ENCODE measurements at places on chromosomes 2 and 18.

- no peak for DNase-seq
Observed at GRCh38 chr2:143691121-143691520, 561.9 kb downstream of the ARHGAP15 start.

DNA sequence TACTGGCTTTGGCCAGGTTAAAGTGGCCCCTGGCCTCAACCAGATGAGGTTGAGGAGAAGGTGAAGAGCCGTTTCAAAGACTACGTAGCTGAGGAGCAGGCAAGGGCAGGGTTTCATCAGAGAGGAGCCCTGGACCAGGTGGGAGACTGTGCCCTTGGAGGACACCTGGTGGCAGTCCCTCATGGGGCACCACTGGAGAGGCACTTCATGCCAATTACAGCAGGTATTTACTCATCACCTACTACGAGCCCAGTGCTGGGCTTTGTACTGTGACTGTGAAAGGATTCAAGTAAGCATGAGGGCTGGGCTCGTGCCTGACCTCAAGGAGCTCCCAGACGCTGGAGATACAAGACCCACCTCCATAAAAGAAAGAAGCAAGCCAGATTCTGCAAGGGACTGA, 37.6 kb downstream of the SMAD7 start:
- DNase-seq = peak; percentile 42

DNA sequence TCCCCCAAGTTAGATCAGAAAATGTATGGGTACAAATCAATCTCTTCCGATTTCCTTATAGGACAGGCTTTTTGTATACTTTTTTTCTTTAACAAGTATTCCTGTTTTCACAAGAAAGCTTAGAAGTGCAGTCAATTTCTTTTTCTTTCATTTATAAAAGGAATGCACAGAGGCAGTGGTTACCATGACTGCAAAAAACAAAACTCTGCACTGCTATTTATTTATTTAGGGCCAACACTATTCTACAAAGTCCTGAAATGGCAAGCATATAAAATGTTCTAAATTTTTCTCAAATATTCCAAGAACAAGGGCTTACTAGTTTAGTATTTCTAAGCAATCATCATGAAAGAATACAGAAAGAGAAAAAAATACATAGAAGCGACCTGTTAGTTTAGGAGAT, 22.2 kb downstream of the ATAD2B start:
- DNase-seq = no peak

DNA sequence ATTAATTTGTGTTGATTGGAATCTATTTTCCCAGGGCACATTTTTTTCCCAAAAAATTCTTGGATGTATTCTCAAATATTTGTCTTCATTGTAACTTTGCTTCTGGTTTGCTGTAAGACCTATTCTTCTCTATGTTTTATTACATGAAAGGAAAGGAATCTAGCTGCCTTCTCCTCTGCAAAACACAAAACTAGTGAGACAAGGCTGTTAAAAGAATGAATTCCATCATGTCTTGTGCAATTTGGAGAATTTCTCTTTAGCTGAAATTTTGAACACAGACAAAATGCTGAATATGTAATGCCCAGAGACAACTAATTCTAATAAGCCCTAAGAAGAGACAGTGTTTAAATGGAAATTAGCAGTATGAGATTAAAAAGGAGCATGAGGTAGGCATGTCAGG, 275.9 kb downstream of the CDH20 start:
- DNase-seq = no peak

DNA sequence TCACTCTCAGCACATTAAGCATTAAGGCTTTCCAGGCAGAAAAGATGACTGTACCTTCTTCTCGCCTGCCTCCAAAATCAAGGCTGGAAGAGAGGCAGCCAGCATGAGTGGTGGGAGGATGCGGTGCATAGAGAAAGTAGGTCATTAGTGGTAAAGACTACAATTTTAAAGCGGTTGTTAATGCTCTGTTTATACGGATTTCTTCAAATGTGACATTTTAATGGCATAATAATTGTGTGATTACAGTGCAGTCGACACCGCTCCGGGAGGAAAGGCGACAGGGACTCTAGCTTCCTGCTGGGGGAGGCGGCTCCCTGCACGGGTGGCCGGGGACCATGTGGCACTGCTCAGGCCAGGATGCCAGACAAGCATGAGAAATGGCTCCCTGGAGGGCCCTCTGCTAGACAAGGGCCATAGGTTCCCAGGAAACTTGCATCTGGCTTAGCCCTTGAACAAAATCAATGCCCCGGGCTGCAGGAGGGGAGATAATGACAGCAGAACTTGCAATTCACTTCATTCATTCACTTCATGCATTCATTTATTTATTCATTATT, 129.6 kb downstream of the GALNT14 start:
- DNase-seq = no peak

DNA sequence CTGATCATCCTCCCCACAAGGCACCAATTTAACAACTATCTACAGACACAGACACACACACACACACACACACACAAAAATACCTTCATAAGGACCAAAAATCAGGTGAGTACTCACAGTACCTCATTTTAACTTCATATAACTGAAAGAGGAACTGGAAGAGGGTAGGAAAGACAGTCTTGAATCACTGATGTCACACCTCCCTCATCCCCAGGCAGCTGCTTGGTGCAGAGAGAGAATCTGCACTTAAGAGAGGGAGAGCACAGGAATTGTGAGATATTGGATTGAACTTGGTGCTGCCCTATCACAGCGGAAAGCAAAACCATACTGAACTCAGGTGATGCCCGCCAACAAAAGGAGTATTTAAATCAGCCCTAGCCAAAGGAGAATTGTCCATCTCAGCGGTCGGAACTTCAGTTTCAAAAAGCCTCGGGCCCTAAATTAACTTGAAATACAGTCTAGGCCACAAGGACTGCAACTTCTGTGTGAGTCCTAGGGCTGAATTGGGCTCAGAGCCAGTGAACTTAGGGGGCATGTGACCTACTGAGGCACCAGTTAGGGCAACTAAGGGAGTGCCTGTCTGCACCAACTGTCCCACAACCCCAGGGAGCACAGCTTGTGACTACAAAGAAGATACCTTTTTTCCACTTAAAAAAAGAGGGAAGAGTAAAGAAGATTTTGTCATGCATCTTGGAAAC, 211.1 kb downstream of the LRATD1 start:
- DNase-seq = no peak

DNA sequence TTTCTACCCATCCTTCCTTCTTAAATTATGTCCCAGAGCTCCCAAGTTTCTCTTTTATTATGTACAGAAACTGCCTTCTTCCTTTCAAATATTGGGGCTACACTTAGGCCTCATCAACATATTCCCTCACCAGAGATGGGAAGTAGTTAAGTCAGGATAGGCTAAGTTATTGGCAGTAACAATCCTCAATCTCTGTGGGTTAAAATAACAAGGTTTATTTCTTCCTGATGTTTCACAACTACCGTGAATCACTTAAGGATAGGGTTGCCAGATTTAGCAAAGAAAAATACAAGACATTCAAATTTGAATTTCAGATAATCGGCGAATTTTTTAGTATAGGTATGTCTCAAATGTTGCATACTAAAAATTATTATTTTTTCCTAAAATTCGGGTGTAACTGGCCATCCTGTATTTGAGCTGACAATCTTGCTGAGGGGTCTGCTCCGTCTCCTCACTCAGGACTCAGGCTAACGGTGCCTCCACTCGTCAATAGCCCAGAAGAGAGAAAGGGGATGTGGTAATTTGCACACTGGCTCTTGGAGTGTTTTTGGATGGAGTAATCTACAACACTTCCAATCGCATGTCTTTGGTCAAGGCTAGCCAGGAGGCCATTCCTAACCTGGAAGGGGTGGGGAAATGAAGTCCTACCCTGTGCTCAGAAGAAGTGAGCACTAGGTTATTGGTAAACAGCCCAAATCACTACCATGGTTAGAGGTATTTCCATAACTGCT, 91.7 kb downstream of the ACTR3 start:
- no peak for DNase-seq

DNA sequence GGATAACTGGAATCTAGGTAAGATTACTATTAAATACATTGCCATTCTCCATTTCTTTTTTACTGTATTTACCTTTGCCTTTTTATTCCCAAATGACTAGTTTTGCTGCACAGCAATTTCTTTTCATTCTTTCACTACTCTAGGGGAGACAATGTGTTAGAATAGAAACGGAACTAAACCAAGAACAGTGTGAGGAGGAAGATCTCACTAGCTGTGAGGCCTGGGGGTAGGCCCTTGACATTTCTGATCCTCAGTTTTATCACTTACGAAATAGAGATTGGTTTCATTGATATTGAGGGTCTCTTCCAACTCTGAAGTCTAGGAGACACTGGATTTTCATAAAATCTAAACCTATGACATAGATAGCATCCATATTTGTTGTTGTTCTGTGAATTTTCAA, 191.1 kb downstream of the IKZF2 start:
- DNase-seq = no peak

GRCh38 chr2:28465148-28465885, 30.5 kb upstream of the PLB1 start:
- no peak for DNase-seq

GRCh38 chr2:127582863-127583861, 47.7 kb downstream of the MYO7B start:
- DNase-seq = no peak

DNA sequence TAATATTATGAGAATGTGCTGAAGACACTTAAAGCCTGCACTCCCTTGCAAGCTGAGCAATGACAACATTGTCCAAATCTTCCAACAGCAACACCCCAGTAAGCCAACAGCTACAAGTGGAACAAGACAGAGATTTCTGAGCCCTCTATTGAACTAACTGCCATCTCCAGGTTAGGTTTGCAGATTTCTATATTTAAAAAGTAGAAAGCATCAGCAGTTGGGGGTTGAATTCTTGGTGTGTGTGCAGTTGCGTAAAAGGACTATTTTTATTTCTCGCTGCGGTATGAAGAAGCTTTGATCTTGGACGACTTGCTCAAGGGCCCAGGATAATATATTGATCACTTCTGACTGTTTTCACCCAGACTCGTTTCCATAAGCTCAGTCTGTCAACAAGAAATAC, 106.2 kb upstream of the ZFP36L2 start:
- DNase-seq = no peak

DNA sequence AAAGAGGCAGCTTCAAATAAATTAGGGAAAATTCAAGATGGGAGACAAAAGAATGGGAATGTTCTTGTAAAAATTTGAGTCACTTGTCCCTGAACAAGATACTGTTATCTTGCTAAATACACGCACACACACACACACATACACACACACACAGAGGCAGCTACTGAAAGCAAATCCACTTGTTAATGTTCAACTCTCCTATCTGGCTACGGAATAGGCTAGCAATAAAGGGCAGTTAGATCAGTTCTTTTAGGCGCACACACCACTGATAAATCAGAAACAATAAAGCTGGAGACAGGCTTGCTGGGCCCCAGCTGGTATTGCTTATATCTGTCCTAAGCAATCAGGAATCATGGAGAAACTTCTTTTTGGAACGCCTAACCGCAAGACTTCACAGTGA, 461.6 kb downstream of the BCL11A start:
- DNase-seq = no peak

GRCh38 chr2:101296371-101296770, 12.1 kb downstream of the RNF149 start:
- no peak for DNase-seq

DNA sequence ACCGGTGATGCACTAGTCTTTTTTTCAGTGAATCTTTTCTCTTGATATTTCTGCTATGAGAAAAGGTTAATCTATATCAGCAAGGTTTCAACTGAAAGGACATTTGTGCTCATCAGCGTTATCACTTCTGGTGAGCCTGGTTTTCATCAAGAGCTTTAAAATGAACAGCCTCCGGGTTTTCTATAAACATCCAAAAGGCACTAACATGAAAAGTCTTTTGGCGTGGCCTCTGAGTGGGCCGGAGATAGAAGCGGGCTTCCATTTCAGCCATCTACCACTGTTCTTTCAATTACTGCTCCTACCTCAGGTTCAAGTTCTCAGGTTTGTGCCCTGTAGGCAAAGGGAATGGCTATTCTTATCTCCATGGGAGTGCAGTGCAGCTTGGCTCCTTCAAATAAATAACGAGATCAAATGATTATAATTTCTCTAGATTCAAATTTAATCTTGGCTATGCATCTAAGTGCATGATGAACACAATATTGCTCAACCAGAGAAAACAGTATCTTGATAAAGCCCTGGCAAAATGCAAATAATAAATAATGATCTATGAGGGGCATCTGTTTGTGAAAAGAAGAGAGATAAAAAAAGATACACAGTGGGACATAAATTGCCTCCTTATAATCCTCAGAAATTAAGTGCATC, 314.8 kb downstream of the CDH2 start:
- DNase-seq = no peak

Measured in T-helper 9 cell (primary cell).